ENCODE measurements at places on chromosomes 16 and 17. TPM values are rescaled to one million over a fixed set of nuclear protein-coding genes. Genes with fewer than 3 reads are reported as not detected.

MYH2 gene
- not detected for polyA plus RNA-seq

DNA sequence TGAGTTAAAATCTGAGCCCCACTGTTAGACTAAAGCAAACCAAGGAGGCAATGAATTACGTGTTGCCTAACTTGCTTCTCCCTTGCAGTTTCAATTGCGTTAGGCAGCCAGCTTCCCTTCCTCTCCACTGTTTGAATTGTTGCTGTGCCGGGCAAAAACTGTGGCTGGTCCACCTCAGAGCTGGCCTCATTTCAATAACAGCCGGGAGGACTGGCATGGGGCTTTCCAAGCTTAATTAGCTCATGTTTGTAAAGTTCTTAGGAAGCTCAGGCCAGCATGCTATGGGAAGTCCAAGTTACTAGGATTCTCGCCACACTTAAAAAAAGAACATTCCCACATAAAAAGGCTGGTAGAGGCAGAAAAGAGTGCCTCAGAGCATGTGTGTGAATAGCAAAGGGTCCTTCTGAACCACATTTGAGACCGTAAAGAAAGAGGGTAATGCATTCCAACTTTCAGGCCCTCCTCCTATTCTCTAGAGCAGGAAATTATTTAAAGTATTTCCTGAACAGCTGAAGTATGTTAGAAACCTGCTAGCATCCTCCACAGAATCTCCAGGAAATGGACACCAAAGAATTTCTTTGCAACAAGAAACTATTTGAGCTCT lies 79.0 kb upstream of the SMURF2 start:
- peaks cover 16% of the 10 kb centered on the region for H3K4me1 ChIP-seq
- DNase-seq: no peak
- H3K27me3 ChIP-seq: no peaks in the 10 kb centered on the region
- no peak overlapping the region for H3K27ac ChIP-seq
- no peak overlapping the region for H3K4me3 ChIP-seq
- H3K36me3 ChIP-seq: no peaks in the 10 kb centered on the region

SHISA9 gene
- not detected for polyA plus RNA-seq

C16orf89 gene
- polyA plus RNA-seq: not detected

SEZ6L2 gene
- not detected for polyA plus RNA-seq

ABCC12 gene
- polyA plus RNA-seq: not detected

PRAC2 gene
- not detected for polyA plus RNA-seq

DNA sequence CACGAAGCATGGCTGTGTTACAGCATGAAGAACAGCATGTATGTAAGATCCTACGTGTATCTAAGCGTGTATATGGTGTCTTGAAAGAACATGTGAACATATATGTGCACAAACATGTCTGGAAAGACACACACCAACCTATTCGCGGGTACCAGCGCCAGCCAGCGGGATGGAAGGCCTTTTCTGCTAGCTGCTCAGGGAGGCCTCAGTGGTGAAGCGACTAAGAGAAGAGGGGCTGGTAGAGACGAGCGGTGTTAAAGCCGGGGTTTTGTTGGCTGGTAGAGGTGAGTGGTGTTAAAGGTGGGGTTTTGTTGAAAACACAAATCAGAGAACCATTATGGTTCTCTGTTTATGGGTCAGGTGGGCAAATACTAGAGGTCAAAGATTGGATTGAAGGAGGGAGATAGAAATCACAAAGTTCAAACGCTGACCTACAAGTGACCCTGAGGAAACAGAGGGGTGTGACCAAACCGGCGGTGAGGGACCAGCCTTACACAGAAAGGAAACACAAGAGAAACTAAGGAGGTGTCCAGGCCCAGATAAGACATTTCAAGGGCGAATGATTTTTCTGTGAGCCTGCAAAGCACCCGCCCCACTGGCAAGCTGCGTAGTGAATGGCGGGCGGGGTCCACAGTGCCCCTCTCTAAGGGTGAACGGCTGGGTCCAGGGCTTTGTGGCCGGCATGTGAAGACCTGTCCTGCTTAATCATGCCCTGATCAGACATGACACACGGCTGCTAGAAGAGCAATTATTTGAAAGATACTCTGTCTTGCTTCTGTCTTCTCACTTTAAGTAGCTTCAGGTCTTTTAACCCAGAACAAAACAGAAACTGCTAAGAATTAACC lies 8.1 kb downstream of the ZCCHC14 start:
- no peaks in the 10 kb centered on the region for H3K27me3 ChIP-seq
- peak overlapping the region; percentile 79 for H3K27ac ChIP-seq
- H3K4me1 ChIP-seq: peaks cover 59% of the 10 kb centered on the region
- no peaks in the 10 kb centered on the region for H3K36me3 ChIP-seq
- peak overlapping the region; percentile 66 for H3K4me3 ChIP-seq

GRCh38 chr17:60110586-60110985 lies 31.9 kb upstream of the HEATR6 start:
- no peak for DNase-seq
- H3K36me3 ChIP-seq: no peaks in the 10 kb centered on the region
- H3K27ac ChIP-seq: no peak overlapping the region
- no peaks in the 10 kb centered on the region for H3K27me3 ChIP-seq
- H3K4me1 ChIP-seq: peaks cover 9% of the 10 kb centered on the region

- H3K4me3 ChIP-seq: no peak overlapping the region
- no peak for DNase-seq
- peaks cover 21% of the 10 kb centered on the region for H3K4me1 ChIP-seq
- peaks cover 22% of the 10 kb centered on the region for H3K36me3 ChIP-seq
- H3K27ac ChIP-seq: no peak overlapping the region
- no peaks in the 10 kb centered on the region for H3K27me3 ChIP-seq
These were observed 14.4 kb downstream of the SNN start for GRCh38 chr16:11682655-11683096.

CTF1 gene
- not detected for polyA plus RNA-seq

DNA sequence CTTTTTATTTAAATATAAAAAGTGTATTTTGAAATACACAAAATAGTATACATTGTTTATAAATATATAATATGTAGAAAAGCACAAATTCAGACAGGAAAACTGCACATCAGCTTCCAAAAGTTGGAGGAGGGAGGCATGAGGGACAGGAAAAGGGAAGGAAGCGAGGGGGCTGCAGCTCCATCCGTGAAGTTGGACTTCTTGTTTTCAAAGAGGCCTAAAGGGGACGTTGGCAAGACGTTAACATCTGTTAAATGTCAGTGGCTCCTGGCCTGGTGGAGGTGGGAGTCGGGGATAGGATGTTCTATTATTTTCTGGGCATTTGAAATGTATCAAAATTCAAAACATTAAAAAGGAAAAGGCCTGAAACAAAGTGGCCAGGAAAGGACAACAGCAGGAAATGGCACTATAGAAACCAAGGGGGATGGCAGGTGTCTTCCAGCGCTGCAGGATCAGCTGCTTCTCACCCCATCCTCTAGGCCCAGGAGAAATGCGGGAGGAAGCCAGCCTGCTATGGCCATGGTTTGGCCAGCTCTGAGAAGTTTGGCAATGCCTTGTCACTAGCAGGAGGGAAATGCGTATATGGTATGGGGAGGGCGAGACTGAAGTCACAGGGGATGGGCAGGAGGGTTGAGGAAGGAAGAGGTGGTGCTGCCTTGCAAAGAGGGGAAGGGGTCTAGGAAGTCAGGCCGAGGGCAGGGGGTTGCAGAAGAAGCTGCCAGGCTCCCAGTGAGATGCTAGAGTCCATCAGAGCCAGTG lies 6.4 kb downstream of the CMTM2 start:
- no peak overlapping the region for H3K27ac ChIP-seq
- peaks cover 16% of the 10 kb centered on the region for H3K4me1 ChIP-seq
- H3K4me3 ChIP-seq: no peak overlapping the region
- peaks cover 7% of the 10 kb centered on the region for H3K27me3 ChIP-seq
- no peak for DNase-seq
- no peaks in the 10 kb centered on the region for H3K36me3 ChIP-seq

DNA sequence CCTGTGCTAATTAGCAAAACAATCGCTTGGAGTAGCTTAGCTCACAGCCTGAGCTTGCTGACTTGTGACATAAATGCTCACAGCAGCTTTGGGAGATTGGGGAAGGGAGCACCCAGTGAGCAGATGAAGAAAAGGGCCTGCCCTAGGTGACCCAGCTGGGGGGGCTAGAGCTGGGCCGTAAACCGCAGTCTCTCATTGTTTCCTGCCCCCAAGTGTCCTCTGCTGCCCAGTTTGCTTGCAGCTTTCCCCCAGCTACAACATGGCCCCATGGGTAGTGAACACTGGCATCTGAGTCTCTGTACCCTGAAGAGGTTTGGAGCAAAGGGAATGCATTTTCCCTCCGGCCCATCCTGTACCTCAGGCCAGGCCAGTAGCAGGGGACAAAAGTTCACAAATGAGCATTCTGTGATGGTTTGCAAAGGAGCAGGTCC lies 349.4 kb downstream of the SLC39A11 start:
- no peak overlapping the region for H3K27ac ChIP-seq
- peaks cover 7% of the 10 kb centered on the region for H3K36me3 ChIP-seq
- no peaks in the 10 kb centered on the region for H3K4me1 ChIP-seq

DNA sequence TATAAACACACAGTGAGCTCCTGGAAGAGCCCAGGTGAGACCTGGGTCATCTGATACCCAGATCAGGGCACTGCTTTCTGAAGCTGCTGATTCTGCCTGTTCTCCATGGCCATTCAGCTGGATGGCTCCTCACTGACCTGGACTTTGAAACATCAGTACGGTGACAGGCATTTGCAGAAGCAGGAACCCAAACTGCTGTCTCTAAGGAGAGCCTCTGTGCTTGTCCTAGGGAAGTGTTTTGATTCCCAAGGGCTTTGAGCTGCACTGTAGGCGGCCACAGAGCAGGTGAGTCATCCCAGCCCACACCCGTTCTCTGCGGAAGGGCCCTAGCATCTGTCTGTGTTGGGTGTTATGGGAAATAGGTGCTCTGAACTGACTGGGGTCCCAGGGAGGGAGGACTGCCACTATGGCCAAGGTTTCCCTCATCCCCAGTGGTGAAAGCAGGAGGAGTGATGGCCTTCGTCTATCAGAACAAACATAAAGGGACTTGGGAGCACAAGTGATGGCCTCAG lies 60.7 kb upstream of the ADCY9 start:
- H3K36me3 ChIP-seq: peaks cover 10% of the 10 kb centered on the region
- no peaks in the 10 kb centered on the region for H3K27me3 ChIP-seq
- H3K4me3 ChIP-seq: no peak overlapping the region
- peaks cover 3% of the 10 kb centered on the region for H3K4me1 ChIP-seq
- no peak for DNase-seq
- H3K27ac ChIP-seq: no peak overlapping the region
